NCI-H1092 (cell line): ENCODE measurements at places on chromosomes 4 and X.

DNA sequence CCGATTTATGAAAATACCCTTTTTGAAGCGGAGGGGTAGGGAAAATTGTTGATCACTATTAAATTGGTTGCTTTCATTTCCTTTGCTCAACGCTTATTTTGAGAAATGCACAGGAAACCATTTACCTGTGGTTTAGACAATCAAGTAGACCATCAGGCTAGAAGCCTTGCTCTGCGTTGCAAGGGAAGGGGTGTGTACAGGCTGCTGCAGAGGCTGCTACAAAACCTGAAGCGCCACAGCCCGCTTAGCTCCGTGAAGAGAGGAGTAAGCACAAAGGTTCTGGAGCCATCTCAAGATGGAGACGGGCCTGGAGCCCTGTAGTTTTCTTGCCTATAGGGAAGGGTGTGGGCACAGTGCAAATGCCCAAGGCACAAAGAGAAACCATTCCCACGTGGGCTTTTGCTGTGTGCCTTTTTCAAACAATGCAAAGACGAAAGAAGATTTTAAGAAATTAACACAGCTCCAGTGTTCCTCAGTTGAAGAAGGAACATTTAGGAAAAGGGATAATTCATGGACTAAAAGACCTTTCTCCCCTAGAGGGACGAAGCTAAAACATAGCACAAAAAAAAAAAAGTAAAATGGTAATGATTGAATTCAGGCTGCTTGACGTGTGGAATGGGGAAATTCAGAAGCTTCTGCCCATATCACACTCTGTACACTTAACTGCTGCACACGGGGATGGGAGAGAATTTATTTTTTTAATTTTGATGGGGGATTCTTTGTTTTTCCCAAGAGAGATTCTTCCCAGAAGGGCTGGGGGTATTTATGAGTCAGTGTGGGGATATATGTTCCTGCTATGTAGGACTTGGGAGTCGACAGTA, 3.5 kb downstream of the TMSB4X start:
- DNase-seq: no peak

DNA sequence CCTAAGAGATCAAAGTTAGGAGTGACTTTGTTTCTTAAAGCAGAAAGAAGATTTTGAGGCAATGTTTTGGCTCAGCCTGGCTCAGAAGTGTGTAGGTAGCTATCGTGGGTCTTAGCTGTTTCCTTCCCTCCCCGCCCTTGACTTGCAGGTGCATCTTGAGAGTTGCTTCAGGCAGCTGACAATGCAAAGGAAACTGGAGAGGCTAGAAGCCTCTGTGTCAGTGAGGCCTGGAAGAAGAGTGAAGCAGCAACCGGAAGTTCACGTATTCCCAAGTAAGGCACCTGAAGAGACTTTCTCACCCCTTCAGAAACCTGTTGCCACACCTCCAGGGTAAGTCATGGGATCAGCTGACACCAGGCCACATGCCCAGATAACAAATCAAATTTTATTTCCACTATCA, 10.6 kb upstream of the XKRX start:
- DNase-seq: no peak

DNA sequence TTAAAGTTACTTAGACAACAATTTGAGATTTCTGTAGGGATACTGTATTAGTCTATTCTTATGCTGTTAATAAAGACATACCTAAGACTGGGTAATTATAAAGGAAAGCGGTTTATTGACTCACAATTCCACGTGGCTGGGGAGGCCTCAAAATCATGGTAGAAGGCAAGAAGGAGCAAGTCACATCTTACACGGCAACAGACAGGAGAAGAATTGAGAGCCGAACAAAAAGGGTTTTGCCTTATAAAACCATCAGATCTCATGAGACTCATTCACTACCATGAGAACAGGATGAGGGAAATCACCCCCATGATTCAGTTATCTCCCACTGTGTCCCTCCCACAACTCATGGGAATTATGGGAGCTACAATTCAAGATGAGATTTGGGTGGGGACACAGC, 11.0 kb downstream of the PTTG2 start:
- no peak for DNase-seq

GRCh38 chr4:27518876-27519275, 658.2 kb downstream of the STIM2 start:
- DNase-seq: no peak

DNA sequence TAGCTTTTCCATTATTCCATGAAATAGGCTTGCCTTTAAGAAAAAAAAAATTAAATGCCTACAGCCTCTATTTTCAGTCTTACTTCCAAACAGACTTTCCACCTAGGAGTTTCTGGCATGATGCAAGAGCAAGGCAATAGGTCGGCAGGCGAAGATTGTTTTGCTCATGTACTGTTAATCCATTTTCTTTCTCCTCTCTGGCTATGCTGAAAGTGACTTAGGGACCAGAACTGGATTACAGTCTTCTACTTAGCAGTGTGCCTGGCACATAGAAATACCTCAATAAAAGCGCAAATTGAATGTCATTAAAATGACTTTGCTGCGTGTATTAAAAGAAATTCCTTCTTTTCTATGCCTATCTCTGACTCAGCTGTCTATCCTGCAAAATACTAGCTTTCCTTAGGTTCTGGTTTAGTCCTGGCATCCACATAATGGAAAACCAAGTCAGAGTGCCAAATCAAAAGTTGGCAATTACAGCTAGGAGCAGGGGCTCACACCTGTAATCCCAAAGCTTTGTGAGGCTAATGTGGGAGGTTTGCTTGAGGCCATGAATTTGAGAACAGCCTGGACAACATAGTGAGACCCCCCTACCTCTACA, 51.9 kb downstream of the CC2D2A start:
- no peak for DNase-seq

- no peak for DNase-seq
Observed at GRCh38 chr4:182124359-182124758, 118.8 kb upstream of the TENM3 start.

DNA sequence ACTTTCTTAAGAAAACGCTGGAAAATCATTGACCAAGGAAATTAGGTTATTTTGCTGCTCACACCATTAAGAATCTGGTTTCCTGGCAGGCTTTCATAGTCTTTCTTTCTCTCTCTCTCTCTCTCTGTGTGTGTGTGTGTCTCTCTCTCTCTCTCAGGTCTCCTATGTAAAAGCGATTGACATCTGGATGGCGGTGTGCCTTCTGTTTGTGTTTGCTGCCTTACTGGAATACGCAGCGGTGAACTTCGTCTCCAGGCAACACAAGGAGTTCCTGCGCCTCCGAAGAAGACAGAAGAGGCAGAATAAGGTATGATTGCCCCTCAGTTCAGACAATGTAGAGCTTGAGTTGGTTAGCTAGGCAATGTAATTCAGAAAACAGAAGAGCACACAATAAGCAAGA, 161.2 kb downstream of the GLRA2 start:
- no peak for DNase-seq

DNA sequence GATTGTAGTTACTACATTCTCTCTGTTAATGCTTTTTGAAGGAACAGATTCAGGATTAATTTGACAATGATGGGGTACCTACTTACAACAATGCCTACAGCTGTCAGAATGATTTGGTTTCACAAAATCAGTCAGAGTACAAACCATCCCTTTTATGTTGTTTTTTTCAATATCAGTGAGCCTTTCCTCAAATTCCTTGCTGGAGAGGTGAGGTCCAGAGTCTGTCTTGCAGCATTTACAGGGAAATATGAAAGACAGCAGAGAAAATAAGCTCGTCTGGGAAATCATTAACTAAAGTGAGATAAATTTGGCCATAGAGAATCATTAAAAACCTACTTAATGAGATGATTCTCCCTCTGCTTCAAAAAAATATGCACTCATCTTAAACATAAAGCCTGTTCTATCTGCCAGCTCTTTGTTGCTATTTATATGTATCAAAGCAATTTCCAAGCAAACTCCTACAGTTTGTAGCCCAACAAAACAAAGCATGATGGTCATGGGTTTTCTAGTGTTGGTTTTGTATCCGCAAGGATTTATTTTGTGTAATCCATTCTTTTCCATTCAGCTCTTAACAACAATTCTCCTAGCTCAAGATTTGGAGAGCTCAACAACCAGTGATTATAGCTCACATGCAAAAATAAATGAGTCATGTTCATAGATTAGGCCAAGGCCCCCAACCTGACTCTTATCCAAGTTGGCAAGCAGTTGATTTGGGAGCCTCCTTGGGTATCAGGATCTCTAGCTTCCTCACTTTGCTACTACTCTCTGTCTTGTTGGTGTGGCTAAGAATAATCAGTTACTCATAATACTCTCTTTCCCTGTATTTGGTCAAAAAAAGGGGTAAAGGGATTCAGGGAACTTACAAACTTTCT, 222.6 kb downstream of the ENOX2 start:
- no peak for DNase-seq

DNA sequence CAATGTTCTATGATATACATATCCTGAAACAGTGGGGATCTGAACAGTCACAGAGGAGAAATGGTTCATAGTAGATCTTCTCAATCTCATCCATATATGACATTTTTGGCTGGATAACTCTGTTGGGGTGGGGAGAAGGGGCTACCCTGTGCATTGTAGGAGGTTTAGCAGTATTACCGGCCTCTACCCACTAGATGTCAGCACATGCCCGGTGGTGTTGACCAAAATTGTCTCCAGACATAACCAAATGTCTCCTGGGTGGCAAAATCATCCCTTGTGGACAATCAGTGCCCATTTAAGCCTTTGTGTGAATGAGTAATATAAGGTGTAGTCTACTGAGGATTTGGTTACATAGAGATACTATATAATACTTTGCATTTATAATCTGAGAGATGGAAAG, 89.9 kb downstream of the PLS3 start:
- peak; percentile 64 for DNase-seq

DNA sequence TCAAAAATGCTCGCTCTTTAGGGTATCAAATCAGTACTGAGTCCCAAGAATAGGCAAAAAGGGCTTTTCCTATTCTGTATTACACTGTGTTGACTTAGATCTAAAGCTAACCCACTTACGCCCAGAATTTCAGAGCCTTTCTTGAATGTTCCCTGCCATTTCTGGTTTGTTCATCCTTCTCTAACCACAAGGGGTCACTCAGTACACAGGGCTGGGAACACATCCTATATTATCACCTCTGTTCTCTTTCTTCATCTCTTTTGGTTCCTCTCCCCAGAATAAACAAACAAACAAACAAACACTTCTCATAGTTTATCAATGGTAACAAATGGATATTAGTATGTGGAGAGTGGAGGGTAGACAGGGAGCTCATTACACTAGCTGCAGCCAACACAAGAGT, 25.5 kb upstream of the MORC4 start:
- DNase-seq: no peak

- DNase-seq: no peak
Observed at GRCh38 chrX:64265265-64265664, 34.9 kb upstream of the ASB12 start.

- no peak for DNase-seq
Observed at GRCh38 chr4:37661772-37662171, 24.4 kb downstream of the RELL1 start.

GRCh38 chr4:190020790-190021717, 6.0 kb downstream of the FRG2 start:
- DNase-seq: no peak
